ENCODE measurements at places on chromosomes 7 and 10.
A peak's percentile ranks its signal among the peaks of the same experiment; 100 is the strongest.

DNA sequence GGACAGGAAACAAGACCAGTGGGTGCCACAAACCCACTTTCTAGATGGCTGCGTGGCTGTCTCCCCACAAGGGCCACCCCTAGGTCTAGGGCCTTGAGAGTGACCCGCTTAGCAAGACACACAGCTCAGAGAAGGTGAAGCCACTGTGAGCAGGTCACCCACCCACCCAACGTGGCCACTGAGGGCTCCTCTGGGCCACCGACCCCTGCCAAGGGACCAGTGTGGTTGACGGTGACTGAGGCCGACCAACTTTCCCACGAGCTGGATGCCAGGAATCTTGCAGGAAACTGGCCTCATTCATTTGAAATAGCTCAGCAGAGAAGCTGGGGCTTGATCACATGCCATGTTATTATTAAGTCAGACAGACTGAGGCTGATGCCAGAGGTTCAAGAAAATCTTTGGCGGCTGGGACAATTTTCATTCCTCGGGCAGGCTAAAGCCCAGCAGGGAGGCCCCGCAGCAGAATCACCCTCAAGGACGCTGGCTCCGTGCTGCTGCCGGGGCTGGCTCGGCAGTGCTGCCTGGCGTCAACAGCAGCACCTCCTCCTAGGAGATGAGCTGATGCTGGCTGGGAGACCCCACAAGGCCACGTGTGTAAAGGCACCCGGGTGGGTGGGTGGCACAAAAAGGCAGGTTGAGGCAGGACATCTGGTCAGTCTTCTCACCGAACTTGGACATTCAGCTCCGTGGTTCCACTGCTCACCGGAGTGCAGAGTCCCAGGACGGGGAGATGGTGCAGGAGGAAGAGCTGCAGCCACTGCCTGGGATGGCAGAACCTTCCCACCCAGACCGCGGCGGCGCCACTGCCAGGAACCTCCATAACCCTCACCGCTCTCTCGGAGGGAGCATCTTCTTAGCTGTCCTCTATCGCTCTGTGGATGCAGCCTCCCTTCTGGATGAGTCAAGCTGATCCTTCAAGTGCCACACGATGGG, 57.8 kb downstream of the ZRANB1 start:
- DNase-seq, result no peak

DNA sequence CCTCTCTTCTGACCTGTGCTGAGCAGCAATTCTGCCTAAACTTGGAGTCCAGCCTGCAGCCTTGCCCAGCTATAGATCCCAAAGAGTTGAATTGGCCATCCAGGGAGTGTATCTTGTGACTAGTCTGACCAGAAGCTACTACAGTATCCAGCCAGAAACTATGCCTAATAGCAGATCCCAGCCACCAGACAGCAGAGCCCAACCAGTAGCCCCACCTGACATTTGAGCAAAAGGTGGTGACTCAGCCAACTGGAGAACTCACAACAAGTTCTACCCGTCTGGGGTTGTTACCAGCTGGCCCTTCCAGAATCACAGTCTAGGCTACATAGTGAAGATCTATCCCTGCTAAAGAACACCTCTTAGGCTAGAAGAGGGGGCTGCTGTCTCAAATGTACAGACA, 315.0 kb downstream of the CRPPA start:
- no peak for DNase-seq

- no peak for DNase-seq
These were observed 99.6 kb downstream of the C10orf90 start for GRCh38 chr10:126570621-126571602.

- no peak for DNase-seq
These were observed 10.2 kb upstream of the ADO start for GRCh38 chr10:62794306-62794705.

GRCh38 chr7:10889266-10889898, 84.3 kb upstream of the PHF14 start:
- peak; percentile 42 for DNase-seq

DNA sequence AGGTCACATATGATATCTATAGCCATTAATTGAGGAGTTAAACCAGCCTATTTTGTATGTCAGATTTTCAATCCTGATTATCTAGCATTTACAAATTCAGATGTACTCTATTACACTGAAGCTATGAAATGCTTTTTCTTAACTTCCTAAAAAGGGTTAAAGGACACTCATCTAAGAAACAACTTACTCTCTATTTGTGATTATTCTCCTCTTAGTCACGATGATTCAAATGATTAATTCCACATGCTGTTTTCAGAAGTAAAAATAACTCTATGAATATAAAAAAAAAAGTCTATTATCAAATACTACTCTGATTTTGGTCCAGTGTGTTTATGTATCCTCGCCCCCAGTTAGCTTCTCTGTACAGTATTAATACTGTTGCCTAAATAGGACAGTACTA, 1199.9 kb downstream of the GATA3 start:
- DNase-seq, result no peak

GRCh38 chr7:119694506-119694905, 578.5 kb upstream of the KCND2 start:
- no peak for DNase-seq

- peak; percentile 7 for DNase-seq
These were observed 98.6 kb downstream of the GRK5 start for GRCh38 chr10:119305860-119306513.

GRCh38 chr7:76202666-76203030, 952 bp downstream of the SRRM3 start:
- DNase-seq, result no peak

- DNase-seq, result no peak
These were observed 15.2 kb upstream of the EXOC6 start for GRCh38 chr10:92832998-92833650.

GRCh38 chr10:51000976-51001375, 73.3 kb upstream of the PRKG1 start:
- no peak for DNase-seq

DNA sequence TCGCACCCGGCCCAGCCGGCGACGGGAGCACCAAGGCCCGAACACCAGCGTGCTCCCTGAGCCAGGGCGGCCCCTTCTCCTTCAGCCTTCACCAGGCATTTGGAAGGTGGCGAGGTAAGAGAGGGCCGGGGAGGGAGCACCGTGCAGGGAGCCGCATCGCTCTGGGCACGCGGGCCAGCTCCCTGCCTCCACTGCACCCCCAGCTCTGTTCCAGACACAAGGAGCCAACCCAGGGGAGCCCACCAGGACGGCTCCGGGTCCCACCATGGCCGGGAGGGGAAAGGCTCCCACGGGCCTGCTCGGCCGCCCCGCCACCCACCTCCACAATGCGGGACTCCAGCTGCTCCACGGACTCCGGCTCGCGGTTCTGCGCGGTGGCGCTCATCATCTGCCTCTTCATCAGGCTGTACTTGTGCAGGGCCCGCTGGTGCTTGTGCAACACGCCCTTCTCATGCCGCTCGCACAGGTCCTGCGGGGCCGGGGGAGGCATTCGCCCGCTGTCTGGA, 15.1 kb downstream of the NUDT1 start:
- DNase-seq, result no peak

DNA sequence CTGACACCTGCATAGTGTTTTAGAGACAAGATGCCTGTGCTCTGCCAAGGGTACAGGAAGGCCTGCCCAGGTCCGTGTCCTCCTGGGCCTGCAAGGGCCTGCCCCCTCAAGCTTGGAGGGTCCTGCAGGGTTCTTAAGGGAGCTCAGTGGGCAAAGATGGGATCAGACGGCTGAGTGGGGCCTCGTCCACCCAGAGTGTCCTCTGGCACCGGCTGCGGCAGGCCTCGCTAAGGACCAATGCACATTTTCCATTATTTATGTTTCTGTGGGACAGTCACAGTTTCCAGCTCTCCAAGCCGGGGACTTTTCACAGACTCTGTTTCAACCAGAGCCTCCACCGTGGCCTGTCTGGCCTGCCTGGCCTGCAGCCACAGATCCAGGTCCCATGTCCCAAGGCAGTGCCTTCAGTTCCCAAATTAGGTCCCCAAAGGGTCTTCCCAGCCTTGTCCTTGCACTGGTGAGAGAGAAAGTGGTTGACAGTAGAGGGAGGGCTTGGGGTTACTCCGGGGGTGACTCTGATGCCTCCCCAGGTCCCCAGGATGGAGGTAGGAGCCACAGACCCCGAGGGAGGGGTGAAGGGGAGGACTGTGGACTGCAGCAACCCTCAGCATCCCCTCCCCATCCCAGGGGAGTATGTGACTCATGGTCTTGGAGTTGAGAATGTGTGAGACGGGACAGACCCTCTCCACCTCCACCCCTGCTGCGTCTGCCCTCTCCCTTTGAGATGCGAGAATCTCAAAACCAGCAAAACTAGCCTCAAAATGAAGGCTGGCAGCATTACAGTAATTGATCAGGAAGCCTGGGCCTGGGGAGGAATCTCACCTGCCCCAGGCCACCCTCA, 14.8 kb downstream of the MYL10 start:
- DNase-seq, result no peak

DNA sequence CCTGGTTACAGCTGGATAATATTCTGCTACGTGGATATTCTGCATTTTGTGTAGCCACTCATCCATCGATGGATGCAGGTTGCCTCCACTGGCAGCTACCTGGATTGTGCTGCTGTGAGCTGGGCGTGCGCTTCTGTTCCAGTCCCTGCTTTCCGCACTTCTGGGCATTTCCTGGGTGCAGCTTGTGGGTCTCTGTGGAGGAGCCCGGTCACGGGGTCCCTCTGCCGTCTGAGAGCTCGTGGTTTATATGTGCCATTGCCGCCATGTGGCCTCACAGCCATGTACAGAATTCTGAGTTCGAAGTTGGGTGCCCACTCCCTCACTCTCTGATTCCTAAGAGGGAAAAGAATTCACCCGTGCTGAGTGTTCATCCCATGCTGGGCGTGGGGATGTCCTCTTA, 38.3 kb downstream of the JAKMIP3 start:
- DNase-seq, result no peak

DNA sequence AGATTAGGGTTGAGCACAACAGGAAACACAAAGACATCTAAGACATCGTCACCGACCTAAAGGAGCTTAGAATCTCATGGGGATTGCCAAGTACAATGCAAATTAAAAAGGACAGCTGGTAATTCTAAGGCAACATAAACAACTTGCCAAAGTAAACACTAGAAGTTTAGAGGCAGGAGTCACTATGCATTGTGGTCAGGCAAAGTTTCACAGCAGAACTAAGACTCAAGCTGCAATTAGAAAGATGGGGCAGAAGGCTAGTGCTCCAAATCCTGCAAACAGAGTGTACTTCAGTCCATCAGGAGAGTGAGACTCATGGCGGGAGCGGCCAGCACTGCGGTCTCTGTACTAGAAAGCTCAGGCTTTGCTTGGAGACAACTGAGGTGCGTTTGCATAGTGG, 52.7 kb downstream of the HIPK2 start:
- no peak for DNase-seq

DNA sequence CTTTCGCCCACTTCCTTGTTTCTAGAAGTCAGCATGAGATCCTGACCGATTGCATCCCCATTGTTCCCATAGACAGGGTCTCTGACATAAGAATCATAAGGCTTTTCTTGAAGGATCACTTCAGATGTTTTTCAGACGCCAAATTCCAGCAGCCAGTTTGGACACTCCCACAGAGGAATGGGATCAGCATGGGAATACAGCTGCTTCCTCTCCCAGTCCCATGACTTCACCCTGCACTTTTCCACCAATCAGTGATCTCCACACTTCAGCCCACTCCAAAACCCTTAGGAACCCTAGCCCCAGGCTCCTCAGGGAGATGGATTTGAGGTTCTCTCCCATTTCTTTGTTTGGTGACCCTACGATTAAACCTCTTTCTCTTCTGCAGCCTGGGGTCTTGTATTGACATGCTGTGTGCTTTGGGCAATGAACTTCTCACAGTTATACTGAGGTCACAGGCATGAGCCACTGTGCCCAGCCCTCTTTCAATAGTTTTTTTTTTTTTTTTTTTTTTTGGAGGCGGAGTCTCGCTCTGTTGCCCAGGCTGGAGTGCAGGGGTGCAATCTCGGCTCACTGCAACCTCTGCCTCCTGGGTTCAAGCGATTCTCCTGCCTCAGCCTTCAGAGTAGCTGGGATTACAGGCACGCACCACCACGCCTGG, 52.8 kb upstream of the CHST3 start:
- DNase-seq, result no peak

DNA sequence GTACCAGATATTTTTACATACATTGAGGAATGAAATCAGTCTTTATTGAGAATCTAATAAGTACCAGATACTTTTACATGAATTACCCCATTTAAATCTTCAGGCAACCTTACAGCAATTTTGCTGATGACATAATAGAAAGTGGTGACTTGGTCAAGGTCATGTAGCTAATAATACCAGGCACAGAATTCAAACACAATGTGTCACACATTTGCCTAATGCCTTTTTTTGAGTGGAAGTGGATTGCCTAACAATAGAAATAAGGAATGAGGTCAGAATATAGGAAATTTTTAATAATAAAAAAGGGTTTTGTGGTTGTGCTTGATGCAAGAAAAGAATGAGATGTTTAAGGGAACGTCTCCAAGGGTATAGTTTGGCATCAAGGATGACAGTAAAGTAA, 466.6 kb upstream of the IGFBP3 start:
- DNase-seq, result no peak

- DNase-seq, result no peak
These were observed 16.7 kb upstream of the RSBN1L start for GRCh38 chr7:77679608-77680007.

DNA sequence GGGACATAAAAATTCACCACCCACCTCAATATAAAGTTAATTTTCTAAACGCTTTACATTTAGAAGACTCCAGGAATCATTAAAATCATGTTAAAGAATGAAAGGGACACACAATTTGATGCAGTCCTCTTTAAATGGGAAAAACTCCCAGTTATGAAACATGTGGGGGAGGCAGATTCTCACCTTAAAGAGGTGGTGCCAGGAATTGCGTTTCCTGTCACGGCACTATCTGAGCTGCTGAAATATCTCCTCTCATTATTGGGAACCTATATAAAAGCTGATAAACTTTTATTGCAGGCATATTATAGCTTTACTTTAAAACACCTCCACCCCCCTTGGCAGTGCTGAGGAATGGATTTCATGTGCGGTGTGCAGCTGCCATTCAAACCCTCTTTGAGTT, 94.8 kb upstream of the SORCS3 start:
- DNase-seq, result no peak

- no peak for DNase-seq
These were observed 975 bp downstream of the GLCCI1 start for GRCh38 chr7:7969306-7970236.

GRCh38 chr10:130231251-130231741, 95.1 kb downstream of the GLRX3 start:
- DNase-seq, result no peak

- peak; percentile 85 for DNase-seq
These were observed 126.5 kb downstream of the FAM107B start for GRCh38 chr10:14648005-14648765.

DNA sequence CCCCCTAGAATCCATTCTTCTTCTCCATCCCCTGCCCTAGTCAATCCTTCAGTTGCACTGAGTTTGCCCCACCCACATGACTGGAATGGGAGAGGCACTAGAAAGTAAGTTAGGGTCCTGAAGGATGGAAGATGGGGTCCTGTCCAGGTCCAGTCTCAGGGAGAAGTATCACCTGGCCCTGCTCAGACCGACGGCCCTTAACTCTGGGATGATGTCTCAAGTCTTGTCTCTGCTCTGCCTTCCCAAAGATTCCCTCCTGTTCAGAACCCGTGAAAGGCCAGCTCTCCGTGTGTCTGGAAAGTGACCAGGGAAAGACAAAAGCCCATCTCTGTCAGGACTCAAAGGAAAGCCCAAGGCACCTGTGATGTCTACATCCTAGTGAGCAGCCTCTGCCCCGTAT, 88.8 kb downstream of the OAT start:
- DNase-seq, result no peak

- DNase-seq, result no peak
These were observed 285.0 kb upstream of the KAT6B start for GRCh38 chr10:74541375-74541774.

GRCh38 chr7:50682079-50682478, 100.6 kb downstream of the GRB10 start:
- DNase-seq, result no peak

- DNase-seq, result no peak
These were observed 71.0 kb upstream of the SH2B2 start for GRCh38 chr7:102215711-102216110.
